ENCODE measurements at places on chromosomes 2 and 18.

GRCh38 chr18:48051945-48052840, 121.7 kb upstream of the SMAD2 start:
- DNase-seq = no peak

DNA sequence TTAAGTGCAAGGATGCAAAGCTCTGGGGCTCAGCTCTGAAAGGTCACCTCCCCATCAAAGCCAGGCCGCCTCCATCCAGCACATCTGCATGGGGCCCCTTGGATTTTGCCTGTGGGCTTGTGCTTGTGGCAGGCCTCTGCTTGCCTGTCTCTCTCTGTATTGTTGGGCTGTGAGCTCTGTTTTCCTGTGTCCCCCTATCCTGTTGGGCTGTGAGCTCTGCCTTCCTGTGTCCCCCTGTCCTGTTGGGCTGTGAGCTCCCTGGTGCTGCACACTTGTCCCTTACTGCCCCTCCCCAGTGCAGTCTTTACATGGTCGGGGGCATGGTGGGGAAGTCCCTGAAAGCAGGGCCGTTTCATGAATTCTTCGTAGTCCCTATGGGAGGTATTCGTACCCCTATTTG, 49.2 kb upstream of the PDIA6 start:
- no peak for DNase-seq

- no peak for DNase-seq
These were observed 8.7 kb downstream of the TYMS start for GRCh38 chr18:666177-666576.

- no peak for DNase-seq
These were observed 128.1 kb upstream of the RBMS1 start for GRCh38 chr2:160621748-160622147.

- DNase-seq = no peak
These were observed 61.1 kb downstream of the MDH1 start for GRCh38 chr2:63649829-63650228.

GRCh38 chr2:102550151-102550550, 69.2 kb upstream of the SLC9A2 start:
- DNase-seq = no peak

DNA sequence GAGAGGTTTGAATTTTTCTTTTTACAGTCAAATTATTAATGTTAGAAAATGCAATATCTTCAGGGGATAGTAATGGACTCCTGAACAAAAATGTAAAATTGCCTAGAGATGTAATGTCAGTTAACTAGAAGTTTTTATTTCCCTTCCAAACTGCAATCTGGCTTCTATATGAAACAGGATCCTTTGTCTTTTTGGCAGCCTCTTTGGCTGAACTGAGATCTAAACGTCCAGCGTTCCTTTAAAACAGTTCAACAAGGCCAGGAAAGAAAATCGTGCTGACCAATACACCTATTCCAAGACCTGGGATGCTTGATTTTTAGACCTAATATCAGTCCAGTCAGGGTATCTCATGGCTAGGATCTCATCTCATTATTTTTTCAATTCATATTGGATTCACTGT, 245.5 kb downstream of the FIGN start:
- no peak for DNase-seq

GRCh38 chr2:127421871-127422558, 3.8 kb downstream of the PROC start:
- DNase-seq = no peak

DNA sequence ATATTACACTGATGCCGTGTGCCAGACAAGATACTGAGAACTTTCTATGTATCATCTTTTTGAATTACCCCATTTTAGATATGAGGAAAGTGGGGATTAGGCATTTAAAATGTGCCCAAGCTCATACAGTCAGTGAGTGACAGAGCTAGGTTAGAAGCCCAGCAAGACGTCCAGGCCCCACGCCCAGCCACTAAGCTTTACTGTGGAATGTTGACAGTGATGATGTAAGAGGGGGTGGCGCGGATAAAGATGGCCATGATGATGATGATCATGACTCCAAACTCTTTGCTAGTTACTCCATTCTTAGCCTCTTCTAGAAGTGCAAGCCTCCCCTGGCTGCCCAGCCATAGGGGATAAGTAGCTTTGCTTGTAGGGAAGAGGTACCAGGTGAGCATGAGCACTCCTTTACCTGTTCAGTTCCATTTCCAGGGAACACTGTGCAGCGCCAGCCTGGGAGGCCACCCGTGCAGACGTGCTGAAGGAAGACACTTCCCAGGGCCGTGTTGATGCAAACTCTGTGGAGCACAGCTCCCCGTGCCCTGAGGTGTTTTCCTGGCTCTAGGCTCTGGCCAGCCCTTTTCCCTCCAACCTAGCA, 65.5 kb downstream of the BCL2L11 start:
- no peak for DNase-seq

DNA sequence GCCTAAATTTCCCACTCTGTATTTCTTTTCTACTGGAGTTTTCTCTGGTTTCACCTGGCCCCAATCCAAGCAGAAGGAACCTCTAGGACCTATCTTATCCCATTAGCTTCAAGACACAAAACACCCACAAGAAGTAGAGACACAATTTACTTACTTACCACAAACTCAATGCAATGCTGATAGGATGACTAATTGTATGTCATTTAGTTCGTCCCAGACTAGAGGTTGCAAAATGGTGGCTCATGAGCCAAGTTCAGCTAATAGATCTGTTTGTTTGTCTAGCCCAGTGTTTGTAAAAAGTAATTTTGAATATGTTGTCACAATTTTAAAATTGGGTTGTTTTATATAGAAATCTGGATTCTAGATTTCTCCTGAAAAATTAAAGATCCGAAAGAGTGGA, 34.7 kb upstream of the ZSWIM2 start:
- no peak for DNase-seq

- DNase-seq = no peak
These were observed 35.2 kb downstream of the PRELID3A start for GRCh38 chr18:12442946-12443345.

GRCh38 chr2:118040891-118041290, 27.0 kb upstream of the CCDC93 start:
- no peak for DNase-seq

DNA sequence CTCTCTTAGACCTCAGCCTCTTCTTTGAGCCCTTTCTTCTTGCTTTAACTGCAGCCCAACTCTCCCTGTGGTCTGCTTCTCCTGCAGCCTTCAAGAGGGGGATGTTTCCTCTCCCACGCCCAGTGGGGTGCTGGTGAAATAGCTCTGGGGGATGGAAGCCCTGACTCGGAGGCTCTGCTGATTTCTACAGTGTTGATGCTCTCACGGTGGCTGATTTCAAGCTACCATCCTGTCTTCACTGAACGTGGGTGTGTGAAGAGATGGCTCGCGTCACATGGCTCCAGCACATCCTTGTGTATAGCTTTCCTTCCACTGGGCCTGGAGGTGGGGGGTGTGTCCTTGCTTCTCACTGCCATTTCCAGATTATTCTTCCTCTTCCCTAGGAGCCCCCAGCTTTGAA, 20.0 kb downstream of the MPP4 start:
- DNase-seq = no peak

DNA sequence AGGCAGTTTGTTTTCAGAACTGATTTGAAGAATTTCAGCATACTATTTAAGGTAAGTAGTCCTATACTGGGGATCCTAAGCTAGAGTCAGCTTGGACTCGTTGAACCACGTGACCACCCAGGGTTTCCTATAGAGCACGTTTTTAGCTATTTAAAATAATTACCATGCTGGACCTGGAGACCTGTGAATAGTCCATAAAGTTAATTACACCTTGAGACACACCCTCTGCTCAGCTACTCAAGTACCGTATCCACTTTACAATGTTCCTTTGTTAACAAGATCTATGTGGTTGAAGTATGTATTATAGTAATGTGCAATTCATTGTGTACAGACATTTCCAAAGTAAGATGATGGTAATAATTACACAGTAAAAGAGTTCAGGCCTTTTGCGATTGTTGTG, 67.6 kb downstream of the CRIM1 start:
- DNase-seq = no peak

Measured in RWPE1 (cell line).